ENCODE measurements at places on chromosomes 11 and 22.

GRCh38 chr11:46015941-46016340 is 93.5 kb downstream of the LARGE2 start:
- DNase-seq, result no peak

DNA sequence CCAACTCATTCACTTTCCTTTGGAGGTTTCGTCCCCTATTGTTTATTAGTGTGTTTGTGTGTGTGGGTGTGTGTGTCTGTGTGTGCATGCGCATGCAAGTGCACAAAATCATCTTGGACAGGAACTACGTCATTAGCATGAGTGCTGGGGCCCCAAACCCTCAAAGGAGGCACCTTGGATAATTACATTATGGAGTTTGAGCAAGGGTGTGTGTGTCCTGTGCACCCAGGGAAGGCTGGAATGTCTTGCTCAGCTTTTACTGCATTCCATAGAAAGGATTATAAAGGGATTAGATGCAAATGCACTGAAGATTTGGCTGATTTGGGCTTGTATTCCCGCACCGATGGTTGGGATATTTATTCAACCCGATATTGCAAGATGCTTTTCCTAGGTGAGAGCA is 203.4 kb upstream of the NAV2 start:
- DNase-seq, result no peak

DNA sequence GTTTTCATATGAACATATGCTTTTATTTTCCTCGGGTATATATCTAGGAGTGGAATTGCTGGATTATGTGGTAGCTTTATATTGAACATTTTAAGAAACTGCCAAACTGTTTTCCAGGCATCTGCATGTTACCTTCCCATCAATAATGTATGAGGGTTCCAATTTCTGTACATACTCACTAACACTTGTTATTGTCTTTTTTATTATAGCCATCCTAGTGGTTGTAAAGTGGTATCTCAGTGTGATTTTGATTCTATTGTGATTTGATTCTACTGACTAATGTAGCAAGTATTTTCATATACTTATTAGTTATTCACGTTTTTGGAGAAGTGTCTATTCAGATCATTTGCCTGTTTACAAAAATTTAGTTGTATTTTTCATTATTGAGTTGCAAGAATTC is 2.0 kb downstream of the ANO5 start:
- DNase-seq, result no peak

DNA sequence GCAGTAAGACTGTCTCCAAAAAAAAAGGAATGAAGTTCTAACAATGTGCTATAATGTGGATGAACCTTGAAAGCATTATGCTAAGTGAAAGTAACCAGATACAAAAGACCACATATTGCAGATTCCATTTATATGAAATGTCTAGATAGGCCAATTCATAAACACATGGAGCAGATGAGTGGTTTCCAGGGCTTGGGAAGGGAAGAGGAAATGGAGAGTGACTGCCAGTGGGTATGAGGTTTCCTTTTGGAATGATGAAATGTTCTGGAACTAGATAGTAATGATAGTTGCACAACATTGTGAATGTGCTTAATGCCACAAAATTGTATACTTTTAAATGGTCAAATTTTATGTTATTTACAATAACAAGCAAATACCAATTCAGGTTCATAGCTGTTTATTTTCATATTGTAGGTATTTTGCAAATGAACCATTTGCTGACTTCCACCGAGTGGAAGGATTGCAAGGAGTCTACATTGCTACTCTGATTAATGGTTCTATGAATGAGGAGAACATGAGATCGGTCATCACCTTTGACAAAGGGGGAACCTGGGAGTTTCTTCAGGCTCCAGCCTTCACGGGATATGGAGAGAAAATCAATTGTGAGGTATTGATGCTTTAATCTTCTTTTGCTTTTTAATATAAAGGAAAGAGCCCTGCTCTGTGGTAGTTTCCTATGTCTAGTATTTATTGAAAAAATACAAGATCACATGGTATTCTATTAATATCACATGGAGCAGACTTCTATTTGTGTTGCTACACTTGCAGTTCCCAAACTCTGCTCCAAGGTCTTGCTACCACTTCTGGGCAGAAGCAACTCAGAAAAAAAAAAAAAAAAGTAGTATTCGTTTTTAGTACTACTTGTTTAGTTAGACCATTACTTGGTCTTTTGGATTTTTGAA is 67.7 kb upstream of the SORL1-AS1 start:
- peak; percentile 92 for DNase-seq

DNA sequence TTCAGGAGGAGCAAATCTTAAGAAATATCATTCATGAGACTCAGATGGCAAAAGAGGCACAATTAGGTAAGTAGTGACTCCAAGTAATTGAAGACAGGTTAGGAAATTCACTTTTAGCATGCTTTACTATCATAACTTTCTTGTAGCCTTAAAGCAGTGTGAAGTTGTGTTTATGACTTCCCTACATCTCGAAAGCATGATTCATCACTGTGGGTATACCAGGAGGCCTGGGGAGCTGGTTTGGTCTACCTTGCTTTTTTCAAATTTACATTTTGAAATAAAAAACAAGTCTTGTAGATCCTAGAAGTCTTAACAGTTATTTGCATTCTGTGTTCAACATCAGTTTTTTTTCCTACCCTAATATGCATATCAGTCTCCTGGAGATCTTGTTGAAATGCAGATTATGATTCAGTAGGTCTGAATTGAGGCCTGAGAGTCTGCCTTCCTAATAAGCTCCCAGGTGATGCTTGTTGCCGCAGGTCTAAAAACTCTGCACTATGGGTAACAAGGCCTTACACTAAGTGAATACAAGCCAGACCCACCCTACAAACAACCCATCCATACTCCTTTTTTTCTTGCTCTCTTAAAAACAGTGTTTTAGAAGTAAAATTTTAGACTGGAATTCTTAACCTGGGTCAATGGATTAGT is 41.4 kb downstream of the TTC17 start:
- no peak for DNase-seq

- DNase-seq, result peak; percentile 12
Measured at GRCh38 chr11:112195951-112196351, 20.6 kb downstream of the BCO2 start.

Data from fibroblast of mammary gland (primary cell).